ENCODE measurements at places on chromosomes 5 and 9. TPM values are rescaled to one million over a fixed set of nuclear protein-coding genes. Genes with fewer than 3 reads are reported as not detected.

Gene ERCC8
- polyA plus RNA-seq = 48.0 TPM

Gene C8G
- not detected for polyA plus RNA-seq

Gene PLEKHG4B
- polyA plus RNA-seq = 0.32 TPM

Gene C9orf50
- polyA plus RNA-seq = not detected

Gene MCIDAS
- polyA plus RNA-seq = not detected

Gene SNCAIP
- polyA plus RNA-seq = 25.6 TPM

Gene GARIN3
- polyA plus RNA-seq = not detected

Gene DAB2IP
- 17.3 TPM for polyA plus RNA-seq
